ENCODE measurements at places on chromosomes 7 and 10.

DNA sequence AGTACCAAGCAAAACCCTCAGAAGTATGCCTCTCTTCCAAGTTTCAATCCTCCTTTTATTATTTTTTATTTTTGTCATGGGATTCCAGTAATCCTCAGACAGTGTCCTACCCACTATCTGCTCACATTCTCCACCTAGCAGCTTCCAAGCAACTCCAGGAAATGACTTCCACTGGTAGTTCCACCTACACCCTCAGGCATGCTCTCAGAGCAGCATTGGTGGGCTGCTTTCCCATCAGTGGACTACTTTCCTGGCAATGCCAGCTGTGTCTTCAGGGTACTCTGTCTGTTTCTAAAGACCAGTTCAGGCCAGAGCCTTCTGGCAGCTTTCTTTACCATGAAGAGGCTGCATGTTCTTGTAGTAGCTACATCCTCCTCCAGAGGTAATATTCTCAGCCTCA, 244.0 kb downstream of the HGF start:
- H3K36me3 ChIP-seq = no peaks in the 10 kb centered on the region
- H3K27ac ChIP-seq = no peak overlapping the region
- H3K4me1 ChIP-seq = no peaks in the 10 kb centered on the region
- no peak for DNase-seq

- no peak for DNase-seq
- no peak overlapping the region for H3K4me3 ChIP-seq
- H3K27me3 ChIP-seq = peaks cover 5% of the 10 kb centered on the region
Observed at GRCh38 chr10:43922335-43923280, 273.9 kb upstream of the ZNF32 start.

- H3K36me3 ChIP-seq = no peaks in the 10 kb centered on the region
- H3K27me3 ChIP-seq = peaks cover 2% of the 10 kb centered on the region
- no peak for DNase-seq
Observed at GRCh38 chr7:22468609-22469008, 31.4 kb downstream of the STEAP1B start.

GRCh38 chr10:126783806-126784557, 113.5 kb upstream of the C10orf90 start:
- H3K4me3 ChIP-seq = no peak overlapping the region
- no peaks in the 10 kb centered on the region for H3K36me3 ChIP-seq
- peaks cover 2% of the 10 kb centered on the region for H3K27me3 ChIP-seq
- H3K4me1 ChIP-seq = no peaks in the 10 kb centered on the region
- DNase-seq = no peak
- no peak overlapping the region for H3K27ac ChIP-seq

DNA sequence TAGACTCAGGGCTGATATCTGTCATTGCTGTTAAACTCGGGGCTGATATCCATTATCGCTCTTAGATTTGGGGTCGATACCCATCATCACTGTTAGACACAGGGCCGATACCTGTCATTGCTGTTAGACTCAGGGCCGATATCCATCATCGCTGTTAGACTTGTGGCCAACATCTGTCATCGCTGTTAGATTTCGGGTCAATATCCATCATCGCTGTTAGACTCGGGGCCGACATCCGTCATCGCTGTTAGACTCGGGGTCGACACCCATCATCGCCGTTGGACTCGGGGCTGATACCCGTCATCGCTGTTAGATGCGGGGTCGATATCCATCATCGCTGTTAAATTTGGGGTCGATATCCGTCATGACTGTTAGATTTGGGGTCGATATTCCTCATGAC, 54.8 kb downstream of the BEND7 start:
- H3K27ac ChIP-seq = no peak overlapping the region
- DNase-seq = no peak

DNA sequence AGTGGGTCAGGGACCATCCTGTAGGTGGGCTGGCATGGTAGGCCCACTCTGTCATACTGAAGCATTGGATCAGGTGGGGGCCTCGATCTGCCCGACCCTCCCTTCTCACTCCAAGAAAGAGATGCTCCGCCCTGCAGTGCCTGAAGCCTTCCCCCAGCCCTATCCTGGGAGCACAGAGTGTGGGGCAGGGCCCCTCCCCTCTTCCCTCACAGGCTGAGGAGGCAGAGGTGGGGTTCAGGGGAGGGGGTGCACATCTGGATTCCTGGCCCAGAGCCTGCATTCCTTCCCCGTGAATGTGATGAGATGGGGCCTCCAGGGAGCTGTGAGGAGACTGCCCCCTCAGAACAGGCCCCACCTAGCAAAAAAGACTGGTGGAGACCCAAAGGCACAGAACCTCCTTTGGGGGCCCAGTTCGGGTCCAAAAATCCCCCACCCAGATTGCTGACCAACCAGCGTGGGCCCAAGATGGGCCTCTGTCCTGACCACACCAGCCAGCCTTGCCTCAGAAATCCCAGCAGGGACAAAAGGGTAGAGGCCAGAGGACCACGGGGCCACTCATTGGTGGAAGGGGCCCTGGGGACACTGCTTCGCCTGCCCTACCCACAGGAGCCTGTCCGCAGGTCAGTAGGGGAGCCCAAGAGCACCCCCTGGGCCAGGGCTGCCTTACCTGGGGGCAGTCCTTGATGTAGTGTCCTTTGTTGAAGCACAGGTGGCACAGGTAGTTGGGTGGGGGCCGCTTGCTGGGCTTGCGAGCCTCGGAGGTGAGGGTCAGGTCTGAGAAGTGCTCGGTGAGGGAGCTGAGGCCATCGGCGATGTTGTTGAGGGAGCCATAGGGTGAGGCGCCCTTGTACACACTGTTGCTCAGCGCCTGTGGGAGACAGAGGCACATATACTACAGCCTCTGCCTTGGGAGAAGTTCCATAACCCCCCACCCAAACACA, 13.3 kb downstream of the ZCCHC24 start:
- peaks cover 8% of the 10 kb centered on the region for H3K36me3 ChIP-seq
- H3K4me1 ChIP-seq = no peaks in the 10 kb centered on the region
- no peak overlapping the region for H3K4me3 ChIP-seq
- H3K27me3 ChIP-seq = no peaks in the 10 kb centered on the region

All from immature natural killer cell (primary cell).